Activated T-cell treated with anti-CD3 and anti-CD28 coated beads, Interleukin-2, amount 50 U/mL, for 24 hours (primary cell): ENCODE measurements at places on chromosomes 11 and 22.

GRCh38 chr11:465896-466530 is 15.9 kb downstream of the PTDSS2 start:
- no peak for DNase-seq

- DNase-seq, result peak; percentile 29
Observed at GRCh38 chr22:49601614-49602321, 225.9 kb downstream of the BRD1 start.

DNA sequence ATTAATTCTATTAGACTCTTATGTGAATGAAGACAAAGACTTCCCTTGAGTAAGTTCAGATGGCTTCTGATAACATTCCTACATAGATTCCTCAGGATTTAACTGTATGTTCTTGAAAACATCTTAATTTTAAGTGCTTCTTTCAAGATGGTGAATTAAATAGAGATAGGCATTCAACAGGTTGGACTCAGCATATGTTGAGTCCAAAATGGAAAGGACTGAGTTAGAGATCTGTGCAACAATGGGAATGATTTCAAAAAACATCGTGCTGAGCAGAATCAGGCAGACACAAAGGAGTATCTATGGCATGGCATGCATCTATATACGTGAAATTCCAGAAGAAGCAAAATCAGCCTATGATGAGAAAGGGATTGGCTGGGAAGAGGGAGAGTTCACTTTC is 36.2 kb downstream of the ZNF195 start:
- no peak for DNase-seq

- no peak for DNase-seq
Observed at GRCh38 chr22:35377735-35378134, 3.2 kb upstream of the HMOX1 start.

DNA sequence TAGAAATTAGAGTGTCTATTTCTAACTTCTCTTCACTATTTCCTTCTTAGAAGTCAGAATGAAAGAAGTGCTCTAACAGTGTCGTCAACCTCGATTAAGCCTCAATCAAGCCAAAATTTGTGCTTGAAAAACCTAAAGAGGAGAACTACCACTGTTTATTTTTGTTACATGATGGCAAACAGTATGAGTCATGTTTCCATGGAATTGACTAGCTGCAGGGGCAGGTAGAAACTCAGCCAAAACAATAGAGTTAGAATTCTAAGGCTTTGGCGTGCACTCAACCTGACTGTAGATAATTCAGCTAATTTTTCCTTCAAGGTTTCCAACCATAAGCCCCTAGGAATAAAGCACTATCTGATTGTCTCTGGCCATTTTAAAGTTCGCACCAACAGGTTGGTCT is 415.9 kb downstream of the ETS1 start:
- no peak for DNase-seq

GRCh38 chr22:45891996-45892621 is 84.9 kb downstream of the WNT7B start:
- no peak for DNase-seq
